NCI-H446 treated with DMSO at 0.1 percent for 48 hours (cell line): ENCODE measurements at places on chromosomes 6 and 20.

DNA sequence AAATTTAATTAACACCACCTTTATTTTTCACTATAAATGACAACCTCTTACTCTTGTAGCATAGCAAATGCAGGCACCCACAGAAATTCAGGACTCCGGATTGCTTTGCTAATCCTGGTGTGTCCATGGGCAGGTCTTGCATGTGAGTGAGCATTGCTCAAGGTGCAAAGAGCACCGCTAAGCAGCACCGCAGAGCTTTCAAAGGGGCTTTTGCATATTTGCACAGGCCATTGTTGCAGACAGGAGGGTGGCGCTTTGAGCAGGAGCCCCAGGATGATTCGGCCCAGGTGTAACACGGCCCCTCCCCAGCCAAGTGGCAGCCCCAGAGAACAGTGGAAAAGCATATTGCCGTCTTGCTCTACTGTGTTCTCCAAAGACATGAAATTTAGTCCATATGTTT, 293.2 kb downstream of the NRN1 start:
- DNase-seq, result no peak

DNA sequence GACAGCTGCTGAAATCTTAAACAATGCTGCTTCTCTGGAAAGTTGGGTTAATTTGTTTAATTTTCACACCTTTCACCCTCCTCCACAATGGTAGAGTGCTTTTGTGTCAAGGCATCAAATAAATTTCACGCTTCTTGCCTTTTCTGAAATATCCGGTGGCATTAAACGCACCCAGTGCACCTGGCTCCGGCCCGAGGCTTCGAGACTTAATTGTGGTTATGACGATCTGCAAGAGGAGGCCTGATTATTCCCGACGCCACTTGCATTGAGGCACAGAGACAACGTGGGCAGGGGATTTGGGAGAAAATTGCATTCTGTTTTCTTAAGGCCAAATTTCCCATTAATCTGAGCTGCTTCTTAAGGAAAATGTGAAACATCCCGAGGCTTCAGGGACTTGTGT, 152.2 kb downstream of the CDH4 start:
- DNase-seq, result no peak

DNA sequence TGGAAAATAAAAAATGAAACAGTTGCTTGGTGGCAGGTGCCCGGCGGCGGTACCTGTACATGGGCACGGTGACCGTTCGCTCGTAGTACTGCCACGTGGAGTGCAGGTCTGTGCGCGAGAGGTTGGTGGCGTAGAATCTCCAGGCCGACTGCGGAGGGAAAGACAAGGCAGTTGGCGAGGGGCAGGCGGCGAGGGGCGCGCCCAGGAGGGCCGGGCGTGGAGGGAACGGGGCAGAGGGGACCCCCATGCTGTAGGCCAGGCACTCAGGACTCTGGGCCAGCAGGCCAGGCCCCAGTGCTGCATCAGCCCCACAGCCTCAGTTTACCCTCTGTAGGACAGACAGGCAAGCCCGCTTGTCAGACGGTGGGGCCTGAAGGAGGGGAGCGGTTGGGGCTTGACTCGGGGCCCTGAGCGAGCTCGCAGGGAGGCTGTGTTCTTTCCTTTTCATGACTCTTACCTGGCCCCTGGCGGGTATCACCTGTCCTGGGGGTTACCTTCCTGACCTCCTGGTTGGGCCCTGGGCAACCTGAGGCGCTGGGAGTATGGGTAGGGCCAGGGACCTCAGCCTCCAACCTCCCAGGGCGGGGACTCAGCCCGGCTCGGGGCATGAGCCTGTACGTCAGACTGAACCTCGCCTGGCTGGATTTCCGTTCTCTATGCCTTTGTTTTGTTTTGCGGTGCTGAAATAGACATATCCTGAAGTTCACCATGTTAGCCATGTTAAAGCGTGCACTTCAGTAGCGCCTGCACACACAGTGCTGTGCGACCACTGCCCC, 38.5 kb downstream of the KCNQ2 start:
- no peak for DNase-seq

- no peak for DNase-seq
These were observed 15.0 kb downstream of the FITM2 start for GRCh38 chr20:44296011-44296410.

DNA sequence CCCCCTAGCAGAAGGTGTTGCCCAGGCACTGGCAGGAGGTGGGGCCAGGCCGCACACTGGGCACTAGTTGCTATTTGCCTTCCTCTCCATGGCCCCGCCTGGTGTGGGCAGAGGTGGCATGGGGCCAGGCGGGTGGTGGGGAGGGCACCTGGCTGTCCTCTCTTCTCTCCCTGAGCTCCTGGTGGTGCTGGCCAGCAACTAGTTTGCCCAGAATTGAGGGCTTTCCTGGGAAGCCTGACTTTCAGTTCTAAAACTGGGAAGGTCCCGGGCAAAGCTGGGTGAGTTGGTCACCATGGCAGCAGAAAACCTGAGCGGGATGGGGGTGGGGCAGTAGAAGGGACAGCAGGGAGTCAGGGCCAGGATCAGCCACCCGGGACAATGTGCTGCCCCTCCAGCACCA, 48.2 kb downstream of the RBM38 start:
- DNase-seq, result no peak

DNA sequence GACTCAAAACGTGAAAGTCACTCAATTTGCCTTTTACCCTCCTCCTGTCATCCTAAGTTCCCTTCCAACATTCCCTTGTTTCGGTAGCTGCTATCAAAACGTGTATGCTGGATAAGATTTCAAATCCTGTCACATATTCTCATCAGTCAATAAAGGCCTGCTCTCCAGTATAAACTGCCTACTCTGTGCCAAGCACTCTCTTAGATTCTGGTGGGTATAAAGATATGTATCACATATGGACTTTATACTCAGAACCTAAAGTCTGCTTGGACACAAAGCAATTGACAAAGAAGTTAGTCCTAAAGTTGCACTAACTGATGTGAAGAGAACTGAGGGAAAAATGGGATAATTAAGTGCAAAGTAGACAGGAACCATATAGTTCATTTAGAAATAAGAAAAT, 476.6 kb upstream of the MARCKS start:
- no peak for DNase-seq

DNA sequence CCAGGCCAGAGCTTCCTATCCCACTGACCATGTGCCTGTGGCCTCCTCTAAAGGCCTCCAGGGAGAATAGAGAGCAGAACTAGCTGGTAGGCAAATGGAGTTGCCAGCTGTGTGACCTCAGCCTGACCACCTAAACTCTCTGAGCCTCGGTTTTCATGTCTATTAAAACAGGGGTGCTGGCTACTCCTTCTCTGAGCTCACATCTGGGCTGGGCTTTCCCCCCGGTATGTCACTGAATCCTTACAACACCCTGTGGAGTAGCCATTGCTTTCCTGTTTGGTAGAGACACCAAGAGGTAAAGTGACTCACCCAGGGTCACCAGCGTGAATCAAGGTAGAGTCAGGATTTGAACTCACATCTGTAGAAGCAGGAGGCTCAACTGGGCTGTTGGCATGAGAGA, 132.1 kb downstream of the JPH2 start:
- DNase-seq, result no peak

DNA sequence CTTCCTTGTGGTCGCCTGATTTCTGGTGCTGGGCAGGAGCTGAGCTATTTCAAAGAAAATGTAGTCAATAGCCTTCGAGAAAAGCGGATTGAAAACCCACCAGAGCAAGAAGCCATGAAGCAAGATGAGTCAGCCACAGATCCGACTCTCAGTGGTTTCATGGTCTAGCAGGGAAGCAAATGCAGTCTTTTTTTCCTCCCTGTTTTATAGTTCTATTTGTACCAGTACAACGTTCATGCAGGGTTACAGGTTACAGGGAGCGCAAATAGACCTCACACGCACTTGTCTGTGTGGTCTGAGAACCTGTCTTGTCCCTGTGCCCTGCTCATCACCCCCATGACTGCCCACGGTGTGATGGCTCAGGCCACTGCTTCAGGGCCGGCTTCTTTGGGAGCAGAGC, 309.8 kb upstream of the SUPT3H start:
- no peak for DNase-seq

DNA sequence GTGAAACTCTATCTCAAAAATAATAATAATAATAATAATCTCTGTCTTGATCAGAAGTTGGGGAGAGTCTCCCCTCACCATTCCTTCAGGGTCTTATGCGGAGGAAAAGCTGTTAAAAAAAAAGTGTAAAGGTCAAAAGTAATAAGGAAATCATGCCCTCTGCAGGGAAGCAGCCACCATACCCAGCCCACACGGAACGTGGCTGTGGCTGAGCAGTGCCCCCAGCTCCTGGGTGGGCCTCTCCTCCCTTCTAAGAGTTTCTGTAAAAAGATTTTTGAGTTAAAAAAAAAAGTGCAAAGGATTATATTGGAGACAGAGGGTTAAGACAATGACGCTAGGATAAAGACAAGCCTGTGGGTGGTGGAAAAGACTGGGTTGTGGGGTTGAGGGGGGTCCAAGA, 29.3 kb upstream of the ITCH start:
- no peak for DNase-seq

- DNase-seq, result no peak
These were observed 96.8 kb upstream of the ATXN1 start for GRCh38 chr6:16857969-16858592.

DNA sequence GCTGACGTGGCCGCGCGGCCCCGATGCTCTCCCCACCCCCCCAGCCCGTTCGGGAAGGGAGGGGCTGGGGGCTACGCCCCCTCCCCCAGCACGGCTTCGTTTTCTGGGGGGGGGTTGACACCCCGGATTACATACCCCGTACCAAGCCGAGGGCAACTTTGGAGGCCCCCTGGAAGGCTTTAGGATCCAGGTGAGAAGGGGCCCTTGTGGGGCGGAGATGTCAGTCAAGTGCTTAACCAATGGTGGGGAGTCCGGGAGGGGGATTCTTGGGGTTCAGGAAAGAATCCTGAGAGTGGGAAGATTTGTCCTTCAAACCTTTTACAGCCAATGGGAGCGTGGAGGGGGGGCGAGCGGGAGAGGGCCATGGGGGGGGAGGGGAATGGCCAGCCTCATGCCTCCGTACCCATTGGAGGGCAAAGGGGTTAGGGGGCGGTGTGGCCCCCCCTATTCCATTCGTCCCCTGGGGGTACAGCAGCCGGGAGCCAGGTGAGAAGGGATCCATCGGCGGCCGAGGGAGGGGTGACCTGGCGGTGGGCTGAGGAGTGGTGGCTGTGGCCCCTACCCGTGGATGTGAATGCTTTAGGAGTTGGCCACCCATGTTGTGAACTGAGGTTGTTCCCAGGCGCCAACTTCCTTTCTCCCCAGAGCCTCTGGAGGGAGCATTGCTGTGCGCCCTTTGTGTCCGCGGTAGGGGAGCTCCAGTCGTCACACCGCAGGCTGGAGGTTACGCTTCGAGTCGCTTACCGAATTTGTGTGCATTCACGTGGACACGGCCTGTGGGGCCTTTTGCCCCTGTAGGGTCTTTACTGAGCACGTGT, 682 bp downstream of the BRD2 start:
- DNase-seq, result peak; percentile 73

DNA sequence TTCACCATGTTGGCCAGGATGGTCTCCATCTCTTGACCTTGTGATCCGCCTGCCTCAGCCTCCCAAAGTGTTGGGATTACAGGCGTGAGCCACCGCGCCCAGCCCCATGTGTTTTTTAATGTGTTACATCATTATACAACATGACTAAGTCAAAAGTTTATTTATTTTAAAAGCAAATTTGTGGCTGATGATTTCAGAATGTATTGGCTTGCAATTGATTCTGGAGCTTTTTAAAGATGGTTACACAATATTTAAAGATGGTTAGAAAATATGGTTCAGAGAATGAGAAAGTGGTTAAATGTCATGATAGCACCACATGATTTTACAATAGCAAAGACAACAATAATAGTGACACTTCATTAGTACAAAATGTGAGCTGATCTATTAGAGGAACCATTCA, 80.5 kb downstream of the SASH1 start:
- no peak for DNase-seq
